ENCODE measurements at places on chromosomes 12 and 14.

GRCh38 chr12:99476956-99477355, 170.6 kb upstream of the GARIN6 start:
- no peak for DNase-seq

DNA sequence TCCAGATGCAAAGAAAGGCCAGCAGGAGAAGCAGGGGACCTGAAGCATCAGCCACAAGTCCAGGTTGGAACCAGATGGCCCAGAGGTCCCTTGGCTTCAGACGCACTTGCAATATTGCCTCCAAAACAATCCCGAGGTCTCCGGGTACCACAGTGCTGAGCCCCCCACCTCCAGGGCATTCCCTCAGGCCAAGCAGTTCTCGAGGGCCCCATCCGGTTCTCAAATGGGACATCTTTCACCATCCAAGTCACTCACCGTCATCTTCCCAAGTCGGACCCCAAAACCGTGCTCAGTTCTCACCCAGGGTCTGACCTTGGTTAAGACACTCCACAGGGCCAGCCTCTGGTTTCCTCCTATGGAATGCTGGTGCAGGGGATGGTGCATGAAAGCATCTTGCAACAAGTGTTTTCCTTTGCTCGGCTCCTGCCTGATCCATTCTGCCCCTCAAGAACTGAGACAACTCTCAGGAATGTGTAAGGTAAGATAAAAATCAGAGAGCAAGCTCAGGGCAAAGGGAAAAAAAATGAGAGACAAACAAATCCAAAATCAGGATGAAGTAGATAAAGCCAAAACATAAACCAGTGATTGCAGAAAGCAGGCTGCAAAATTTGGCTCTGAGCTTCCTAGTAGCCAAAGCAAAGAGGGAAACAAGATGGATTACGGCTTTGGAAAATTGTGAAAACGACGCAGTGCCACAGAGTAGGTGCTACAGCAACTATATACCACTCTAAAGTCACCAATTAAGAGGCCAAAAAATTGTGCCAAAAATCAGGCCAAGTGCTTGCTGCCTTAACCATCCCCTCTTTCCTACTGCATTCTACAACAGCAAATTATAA, 8.0 kb downstream of the NCOR2 start:
- no peak for DNase-seq

DNA sequence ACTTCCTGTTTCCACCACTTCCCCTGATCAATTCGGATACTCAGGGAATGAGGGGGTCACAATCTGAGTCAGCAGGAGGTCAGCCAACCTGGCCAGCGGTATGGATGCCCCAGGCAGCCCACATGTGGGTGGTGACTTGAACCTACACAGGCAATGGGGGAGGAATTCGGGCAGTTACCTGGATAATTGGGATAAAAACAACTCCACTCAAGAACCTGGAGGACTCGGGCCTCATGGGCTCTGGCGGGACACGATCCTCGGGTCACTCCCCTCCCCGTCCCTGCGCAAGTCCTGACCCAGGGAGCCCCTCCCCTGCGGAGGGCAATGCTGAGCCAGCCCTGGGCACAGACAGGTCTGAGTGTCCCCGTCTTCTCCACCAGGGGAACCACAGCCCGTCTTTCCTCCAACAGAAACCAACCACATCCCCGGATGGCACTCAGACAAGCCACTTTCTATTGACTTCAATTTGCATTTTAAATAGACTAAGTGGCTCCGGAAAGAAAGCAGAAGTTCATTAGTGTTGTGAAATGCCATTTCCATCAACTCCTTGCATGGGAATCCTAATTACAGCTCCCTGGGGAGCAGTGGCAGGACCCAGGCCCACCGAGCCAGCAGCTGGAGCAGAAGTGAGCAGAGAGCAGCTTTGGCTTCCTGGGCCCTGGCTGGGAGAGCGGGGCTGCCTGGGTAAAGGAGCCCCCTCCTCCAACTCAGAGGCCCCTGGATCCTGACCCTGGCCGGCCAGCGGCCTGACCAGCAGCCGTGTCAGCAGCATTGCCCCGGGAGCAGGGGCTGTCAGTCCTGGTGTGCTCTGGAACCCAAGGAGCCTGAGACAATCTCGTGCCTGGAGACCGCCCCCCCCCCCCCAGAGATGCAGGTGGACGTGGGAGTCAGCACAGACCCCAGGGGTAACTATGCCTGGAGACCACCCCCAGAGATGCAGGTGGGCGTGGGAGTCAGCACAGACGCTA, 374.1 kb downstream of the ADGRD1 start:
- DNase-seq, result no peak

DNA sequence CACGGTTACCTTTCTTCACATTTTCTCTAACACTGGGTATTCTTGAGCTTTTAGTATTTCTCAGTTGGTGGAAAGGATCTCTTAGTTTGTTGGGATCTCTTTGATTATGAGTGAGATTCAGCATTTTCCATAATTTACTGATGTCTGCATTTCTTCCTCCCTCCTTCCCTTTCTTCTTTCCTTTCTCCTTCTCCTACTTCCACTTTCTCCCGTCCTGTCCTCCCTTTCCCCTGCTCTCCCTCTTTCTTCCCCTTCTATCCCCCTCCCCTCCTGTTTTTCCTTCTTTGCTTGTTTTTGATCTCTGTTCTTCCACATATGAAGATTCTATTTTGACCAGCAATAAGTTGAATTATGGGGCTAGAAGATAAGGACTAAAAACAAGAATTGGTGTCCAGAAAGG, 66.9 kb downstream of the FUT8 start:
- DNase-seq, result no peak

- no peak for DNase-seq
Measured at GRCh38 chr12:11510671-11511070, 115.3 kb upstream of the PRB2 start.

DNA sequence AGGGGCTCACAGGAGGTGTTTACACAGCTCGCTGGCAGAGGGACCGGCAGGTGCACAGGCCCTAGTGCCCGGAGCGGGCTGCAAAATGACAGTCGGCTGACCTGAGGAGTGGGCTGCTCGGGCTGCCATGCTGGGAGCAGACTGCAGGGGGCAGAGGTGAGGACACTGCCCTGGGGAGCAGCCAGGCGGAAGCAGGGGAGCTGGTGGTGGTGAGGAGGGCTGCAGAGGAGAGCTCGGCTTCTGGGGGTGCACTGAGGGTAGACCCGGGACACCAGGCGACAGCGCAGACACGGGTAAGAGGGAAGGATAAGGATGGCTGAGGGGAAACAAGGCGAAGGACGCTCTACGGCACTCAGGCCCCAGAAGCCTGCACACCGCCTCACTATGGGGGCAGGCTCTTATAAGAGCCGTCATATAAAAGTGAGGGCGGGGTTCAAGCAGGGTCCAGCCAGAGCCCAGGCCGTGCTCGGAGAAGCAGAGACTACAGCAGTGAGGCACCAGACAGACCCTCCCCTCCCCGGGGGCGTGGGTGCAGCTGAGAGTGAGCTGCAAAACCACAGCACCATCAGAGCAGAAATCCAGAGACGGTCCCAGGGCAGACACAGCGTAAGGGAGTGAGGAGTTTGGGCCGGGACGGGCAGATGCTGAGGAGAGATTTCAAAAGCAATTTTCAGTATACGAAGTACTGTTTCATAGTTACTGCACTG, 62.5 kb downstream of the CCDC88C start:
- DNase-seq, result peak; percentile 68

- no peak for DNase-seq
Measured at GRCh38 chr12:118356809-118357256, 15.9 kb downstream of the TAOK3 start.

GRCh38 chr12:14605401-14605989, 37.8 kb upstream of the PLBD1 start:
- no peak for DNase-seq

GRCh38 chr12:13386323-13387039, 190.0 kb downstream of the EMP1 start:
- no peak for DNase-seq

- DNase-seq, result no peak
Measured at GRCh38 chr12:130347588-130347987, 9.9 kb downstream of the PIWIL1 start.

DNA sequence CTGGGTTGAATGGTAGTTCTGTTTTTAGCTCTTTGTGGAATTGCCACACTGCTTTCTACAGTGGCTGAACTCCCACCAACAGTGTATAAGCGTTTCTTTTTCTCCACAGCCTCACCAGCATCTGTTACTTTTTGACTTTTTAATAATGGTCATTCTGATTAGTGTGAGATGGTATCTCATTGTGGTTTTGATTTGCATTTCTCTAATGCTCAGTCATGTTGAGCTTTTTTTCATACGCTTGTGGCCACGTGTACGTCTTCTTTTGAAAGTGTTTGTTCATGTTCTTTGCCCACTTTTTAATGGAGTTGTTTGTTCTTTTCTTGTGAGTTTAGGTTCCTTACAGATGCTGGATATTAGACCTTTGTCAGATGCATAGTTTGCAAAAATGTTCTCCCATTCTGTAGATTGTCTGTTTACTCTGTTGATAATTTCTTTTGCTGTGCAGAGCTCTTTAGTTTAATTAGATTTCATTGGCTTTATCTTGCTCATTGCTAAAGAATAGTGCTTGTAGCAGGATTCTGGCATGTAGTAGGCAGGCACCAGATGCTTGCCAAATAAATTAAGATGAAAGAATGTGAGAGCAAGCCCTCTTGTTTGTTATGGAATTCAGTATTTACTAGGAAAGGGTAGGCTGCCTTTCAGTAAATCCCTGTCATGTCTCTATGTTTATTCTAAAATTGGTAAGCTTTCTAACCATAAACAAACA, 86.8 kb downstream of the PDE3A start:
- no peak for DNase-seq

- no peak for DNase-seq
Measured at GRCh38 chr12:19833775-19834501, 394.6 kb downstream of the AEBP2 start.

DNA sequence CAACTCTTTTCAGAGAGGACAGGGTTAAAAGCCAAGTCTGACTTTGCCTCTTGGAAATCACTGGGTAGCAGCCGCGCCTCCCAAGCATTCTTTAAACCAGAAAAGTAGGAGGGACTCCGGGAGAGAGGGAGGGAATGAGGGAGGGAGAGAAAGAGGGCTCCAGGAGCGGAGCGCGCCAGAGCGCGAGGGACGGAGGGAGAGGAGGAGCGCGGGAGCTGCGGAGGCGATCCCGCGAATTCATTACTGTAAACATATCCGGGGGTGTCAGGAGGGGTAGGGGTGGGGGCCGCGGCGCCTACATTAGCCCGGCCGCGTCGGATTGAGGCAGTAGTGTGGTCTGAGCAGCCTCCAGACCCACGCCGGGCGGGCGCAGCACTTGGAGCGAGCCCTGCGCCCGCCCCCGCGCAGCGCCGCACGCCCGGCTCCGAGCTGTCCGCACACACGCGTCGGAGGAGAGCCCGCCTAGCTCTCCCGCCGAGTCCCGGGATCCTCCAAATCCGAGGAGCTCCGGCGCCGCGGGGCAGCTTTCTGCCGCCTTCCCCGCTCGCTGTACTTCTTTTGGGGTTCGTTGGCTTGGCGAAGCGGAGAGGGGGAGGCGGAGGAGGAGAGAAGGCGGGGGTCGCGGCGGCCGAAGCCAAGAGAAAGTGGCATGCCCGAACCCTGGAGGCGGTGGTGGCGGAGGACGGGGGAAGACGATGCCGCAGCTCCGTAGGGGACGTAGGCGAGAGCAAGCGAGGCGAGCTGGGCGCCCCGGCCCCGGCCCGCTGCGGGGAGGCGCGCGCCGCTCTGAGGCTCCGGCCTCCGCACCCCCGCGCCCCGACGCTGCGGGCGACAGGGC, 3.3 kb downstream of the FLRT2 start:
- no peak for DNase-seq

DNA sequence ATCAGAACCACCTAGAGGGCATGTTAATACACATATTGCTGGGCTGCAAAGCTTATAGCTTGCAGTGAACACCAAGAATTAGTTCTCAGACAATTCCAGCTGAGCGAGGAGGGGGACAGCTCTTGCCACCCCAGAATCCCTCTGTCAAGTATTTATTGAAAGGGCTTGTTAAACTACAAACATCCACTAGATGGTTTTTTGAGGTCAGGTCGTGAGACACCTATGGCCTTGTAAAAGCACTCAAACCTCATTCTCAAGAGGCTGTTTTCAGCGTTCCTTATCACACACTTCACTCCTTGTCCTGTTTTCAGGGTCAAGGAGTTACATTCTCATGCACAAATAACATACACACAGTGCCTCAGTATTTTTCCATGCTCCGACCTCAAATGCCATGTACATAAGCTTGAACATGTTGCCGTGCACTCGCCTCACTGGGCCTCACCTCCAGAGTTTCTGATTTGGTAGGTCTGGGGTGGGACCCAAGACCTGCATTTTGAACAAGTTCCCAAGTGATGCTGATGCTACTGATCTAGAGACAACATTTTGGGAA, 98.8 kb upstream of the PTPRR start:
- no peak for DNase-seq

- no peak for DNase-seq
Measured at GRCh38 chr14:73809391-73809790, 42.2 kb upstream of the PTGR2 start.

GRCh38 chr14:24172261-24172860, 481 bp downstream of the REC8 start:
- DNase-seq, result no peak

- DNase-seq, result no peak
Measured at GRCh38 chr12:124509676-124510300, 57.6 kb downstream of the NCOR2 start.

DNA sequence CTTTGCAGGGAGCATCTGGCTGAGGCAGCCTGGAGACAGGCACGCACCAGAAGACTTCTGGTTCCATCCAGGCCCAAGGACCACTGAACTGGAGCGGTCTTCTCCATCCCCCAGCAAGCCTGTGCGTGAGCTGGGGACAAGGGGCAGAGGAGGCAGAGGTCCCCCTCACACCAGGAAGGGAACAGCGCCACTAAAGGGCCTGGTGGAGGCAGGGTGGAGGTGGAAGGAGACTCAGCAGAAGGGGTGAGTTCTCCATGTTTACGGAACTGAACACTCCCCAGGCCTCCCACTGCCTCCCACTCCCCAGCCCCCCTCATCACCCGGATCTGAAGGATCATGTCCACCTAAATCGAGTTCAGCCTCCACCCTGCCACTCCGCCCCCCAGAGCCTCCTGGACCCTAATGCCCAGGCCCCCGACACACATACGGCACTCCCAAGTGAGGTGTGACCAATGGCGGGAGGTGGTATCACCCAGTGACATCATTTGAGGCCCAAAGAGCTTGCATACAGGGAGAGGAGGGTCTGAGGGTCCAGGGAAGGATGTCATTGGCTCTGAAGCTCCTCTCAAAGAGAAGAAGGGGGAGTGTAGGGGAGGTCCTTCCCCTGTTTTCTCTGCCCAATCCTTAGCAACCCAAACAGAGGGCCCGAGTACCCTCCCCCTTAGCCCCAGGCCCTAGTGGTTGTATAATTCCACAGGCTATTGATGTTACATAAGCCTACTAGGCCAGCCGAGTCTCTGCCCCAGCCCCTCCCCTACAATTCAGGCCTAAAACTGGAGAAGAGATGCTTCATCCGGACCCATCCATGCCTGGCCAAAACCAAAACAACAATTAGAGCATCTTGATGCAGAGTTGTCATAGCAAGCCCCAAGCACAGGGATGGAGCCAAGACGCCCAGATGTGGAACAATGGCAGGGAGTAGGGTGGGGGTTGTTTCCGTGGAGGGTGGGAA, 1.0 kb downstream of the FAIM2 start:
- DNase-seq, result no peak

Data from natural killer cell (primary cell).